Activated CD8-positive, alpha-beta T cell treated with anti-CD3 and anti-CD28 coated beads for 36 hours (primary cell): ENCODE measurements at places on chromosomes 1 and 21. TPM values are rescaled to one million over a fixed set of nuclear protein-coding genes. Genes with fewer than 3 reads are reported as not detected.
A peak's percentile ranks its signal among the peaks of the same experiment; 100 is the strongest.

DNA sequence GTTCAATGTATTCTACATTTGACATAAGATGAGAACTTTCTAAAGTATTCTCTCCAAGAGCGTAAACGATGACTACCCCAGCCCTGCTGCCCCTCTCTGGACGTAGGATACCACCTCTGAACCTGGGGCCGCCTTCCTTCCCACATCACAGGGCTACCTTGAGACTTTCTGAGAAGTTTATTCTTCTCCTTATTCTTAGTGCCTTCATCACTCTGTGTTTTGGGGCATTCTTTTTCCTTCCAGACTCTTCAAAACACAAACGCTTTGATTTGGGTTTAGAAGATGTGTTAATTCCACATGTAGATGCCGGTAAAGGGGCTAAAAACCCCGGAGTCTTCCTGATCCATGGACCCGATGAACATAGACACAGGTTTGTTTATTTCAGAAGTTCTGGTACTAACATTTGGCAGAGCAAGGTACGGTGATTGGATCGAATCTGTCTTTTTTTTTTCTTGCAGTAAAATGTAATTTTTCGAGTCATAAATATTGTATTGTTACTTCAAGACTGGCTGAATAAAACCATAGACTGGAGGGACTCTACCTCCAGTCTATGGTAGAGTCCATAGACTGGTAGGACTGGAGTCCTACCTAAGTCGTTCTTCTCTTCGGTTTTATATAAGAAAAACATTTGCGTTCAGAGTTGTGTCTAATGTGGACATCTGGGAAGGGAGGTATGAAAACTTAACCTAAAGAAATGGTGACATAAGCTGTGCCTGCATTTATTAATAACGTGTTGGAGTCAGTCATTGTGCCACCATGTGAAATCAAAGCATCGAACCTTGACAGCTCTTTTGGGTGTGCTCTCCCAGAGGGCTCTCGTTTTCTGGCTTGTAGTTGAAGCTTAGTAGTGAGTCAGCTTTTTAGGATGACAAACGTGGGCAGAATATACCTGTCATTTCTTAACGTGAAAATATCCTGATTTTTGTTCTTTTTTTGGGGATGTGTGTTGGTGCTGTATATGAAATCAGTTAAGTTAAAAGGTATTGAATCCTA lies 1.2 kb downstream of the MAN1A2 start:
- peak overlapping the region; percentile 90 for H3K4me3 ChIP-seq
- no peaks in the 10 kb centered on the region for H3K27me3 ChIP-seq

- H3K4me1 ChIP-seq = peaks cover 53% of the 10 kb centered on the region
- no peak overlapping the region for H3K4me3 ChIP-seq
- peak overlapping the region; percentile 57 for H3K27ac ChIP-seq
- peak; percentile 22 for DNase-seq
These were observed 61.2 kb downstream of the NRIP1 start for GRCh38 chr21:15003463-15004135.

DNA sequence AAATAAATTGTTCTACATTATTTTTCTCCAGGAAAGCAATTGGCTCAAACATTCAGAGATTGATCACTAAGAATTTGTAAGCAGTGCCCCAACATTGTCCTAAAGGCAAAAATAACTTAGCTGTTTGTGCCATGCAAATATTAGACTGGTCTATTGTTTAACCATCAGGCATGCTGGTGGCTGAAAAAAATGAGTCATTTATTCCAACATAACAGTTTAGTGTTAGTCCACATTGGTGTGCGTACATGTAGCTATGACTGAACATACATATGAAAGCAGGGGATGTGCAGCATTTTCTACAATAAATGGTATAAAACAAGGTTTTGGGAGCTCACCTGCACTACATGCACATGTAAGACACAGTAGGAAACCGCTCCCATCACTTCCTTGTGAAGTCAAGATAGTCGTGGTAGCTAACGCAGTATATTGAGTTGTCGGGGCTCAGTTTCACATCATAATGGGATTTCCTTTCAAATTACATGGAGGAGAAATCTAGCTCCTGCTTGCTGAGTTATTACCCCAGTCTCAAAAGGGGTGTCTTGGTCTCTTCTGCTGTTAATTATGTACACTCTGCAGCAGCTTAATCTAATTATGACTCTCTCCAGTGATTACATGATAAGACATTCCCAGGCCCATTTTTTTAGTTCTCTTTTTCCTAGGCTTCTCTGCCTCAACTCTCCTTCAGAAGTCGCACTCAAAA lies 199.4 kb downstream of the LYPLAL1 start:
- no peaks in the 10 kb centered on the region for H3K4me1 ChIP-seq
- no peaks in the 10 kb centered on the region for H3K36me3 ChIP-seq
- H3K27ac ChIP-seq = no peak overlapping the region
- H3K4me3 ChIP-seq = no peak overlapping the region
- DNase-seq = no peak

DNA sequence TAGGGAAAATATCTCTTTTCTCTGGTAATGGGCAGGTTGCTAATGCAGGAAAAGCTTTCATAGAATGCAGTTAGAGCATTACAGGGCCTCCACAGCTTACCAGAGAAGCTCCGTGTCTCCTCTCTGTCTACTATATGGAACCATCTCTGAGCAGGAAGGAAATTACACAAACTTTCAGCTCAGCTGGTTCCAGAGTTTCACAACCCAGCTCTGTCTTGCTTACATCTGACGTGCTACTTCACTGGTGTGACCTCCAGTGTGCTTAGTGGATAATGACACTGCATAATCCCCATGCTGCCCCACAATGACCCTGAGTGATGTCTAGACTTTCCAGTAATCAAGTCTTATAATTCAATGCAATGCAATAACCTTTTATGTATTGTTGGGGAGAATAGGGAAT lies 4.3 kb upstream of the FGGY start:
- no peaks in the 10 kb centered on the region for H3K27me3 ChIP-seq
- no peak overlapping the region for H3K27ac ChIP-seq
- no peak for DNase-seq
- H3K4me3 ChIP-seq = no peak overlapping the region
- no peaks in the 10 kb centered on the region for H3K36me3 ChIP-seq
- H3K4me1 ChIP-seq = peaks cover 23% of the 10 kb centered on the region

Gene OBSCN
- 21.6 TPM for total RNA-seq

GRCh38 chr1:20194757-20195461 lies 8.6 kb upstream of the PLA2G2C start:
- H3K27ac ChIP-seq = no peak overlapping the region
- DNase-seq = peak; percentile 83
- no peaks in the 10 kb centered on the region for H3K36me3 ChIP-seq
- H3K27me3 ChIP-seq = peaks cover 38% of the 10 kb centered on the region

GRCh38 chr1:86860020-86860419 lies 53.9 kb downstream of the SELENOF start:
- peaks cover 6% of the 10 kb centered on the region for H3K36me3 ChIP-seq
- no peaks in the 10 kb centered on the region for H3K4me1 ChIP-seq
- no peaks in the 10 kb centered on the region for H3K27me3 ChIP-seq
- no peak for DNase-seq
- no peak overlapping the region for H3K27ac ChIP-seq
- H3K4me3 ChIP-seq = no peak overlapping the region

- H3K36me3 ChIP-seq = no peaks in the 10 kb centered on the region
- H3K4me3 ChIP-seq = no peak overlapping the region
- DNase-seq = no peak
- H3K27ac ChIP-seq = no peak overlapping the region
- peaks cover 7% of the 10 kb centered on the region for H3K27me3 ChIP-seq
These were observed 498.3 kb upstream of the DAB1 start for GRCh38 chr1:57922130-57922529.

- no peak overlapping the region for H3K27ac ChIP-seq
- no peaks in the 10 kb centered on the region for H3K27me3 ChIP-seq
- DNase-seq = no peak
- H3K4me3 ChIP-seq = no peak overlapping the region
- H3K36me3 ChIP-seq = no peaks in the 10 kb centered on the region
- H3K4me1 ChIP-seq = no peaks in the 10 kb centered on the region
These were observed 348.0 kb downstream of the PTPRU start for GRCh38 chr1:29584362-29584761.

Gene GPATCH4
- total RNA-seq = 50.7 TPM

Gene KHDC4
- 68.1 TPM for total RNA-seq

- H3K4me1 ChIP-seq = peaks cover 27% of the 10 kb centered on the region
- peaks cover 32% of the 10 kb centered on the region for H3K36me3 ChIP-seq
- H3K27ac ChIP-seq = no peak overlapping the region
These were observed 2.4 kb downstream of the PGD start for GRCh38 chr1:10401281-10401680.

- H3K36me3 ChIP-seq = no peaks in the 10 kb centered on the region
- H3K4me3 ChIP-seq = no peak overlapping the region
- no peak for DNase-seq
- H3K27ac ChIP-seq = no peak overlapping the region
- H3K4me1 ChIP-seq = no peaks in the 10 kb centered on the region
These were observed 673.0 kb downstream of the USP25 start for GRCh38 chr21:16402752-16403151.

DNA sequence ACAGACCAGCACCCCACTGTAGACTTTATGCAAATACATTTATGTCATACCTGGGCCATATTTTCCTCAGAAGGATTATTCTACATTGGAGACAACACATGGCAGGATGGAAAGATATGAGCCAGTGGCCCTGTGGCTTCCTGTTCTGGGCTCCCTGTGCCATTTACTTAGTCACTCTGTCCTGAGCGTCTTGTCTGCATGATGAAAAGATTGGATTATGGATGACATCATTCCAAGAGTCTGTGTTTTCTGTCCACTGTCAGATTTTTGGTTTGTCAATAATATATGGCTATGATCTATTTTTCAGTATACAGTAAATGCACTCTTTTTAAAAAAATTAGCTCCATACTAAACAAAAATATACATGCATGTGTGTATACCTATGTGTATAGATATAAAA lies 30.8 kb downstream of the IGSF5 start:
- H3K4me3 ChIP-seq = no peak overlapping the region
- no peaks in the 10 kb centered on the region for H3K4me1 ChIP-seq
- no peak overlapping the region for H3K27ac ChIP-seq
- peaks cover 1% of the 10 kb centered on the region for H3K27me3 ChIP-seq
- no peaks in the 10 kb centered on the region for H3K36me3 ChIP-seq

Gene S100A14
- total RNA-seq = not detected

DNA sequence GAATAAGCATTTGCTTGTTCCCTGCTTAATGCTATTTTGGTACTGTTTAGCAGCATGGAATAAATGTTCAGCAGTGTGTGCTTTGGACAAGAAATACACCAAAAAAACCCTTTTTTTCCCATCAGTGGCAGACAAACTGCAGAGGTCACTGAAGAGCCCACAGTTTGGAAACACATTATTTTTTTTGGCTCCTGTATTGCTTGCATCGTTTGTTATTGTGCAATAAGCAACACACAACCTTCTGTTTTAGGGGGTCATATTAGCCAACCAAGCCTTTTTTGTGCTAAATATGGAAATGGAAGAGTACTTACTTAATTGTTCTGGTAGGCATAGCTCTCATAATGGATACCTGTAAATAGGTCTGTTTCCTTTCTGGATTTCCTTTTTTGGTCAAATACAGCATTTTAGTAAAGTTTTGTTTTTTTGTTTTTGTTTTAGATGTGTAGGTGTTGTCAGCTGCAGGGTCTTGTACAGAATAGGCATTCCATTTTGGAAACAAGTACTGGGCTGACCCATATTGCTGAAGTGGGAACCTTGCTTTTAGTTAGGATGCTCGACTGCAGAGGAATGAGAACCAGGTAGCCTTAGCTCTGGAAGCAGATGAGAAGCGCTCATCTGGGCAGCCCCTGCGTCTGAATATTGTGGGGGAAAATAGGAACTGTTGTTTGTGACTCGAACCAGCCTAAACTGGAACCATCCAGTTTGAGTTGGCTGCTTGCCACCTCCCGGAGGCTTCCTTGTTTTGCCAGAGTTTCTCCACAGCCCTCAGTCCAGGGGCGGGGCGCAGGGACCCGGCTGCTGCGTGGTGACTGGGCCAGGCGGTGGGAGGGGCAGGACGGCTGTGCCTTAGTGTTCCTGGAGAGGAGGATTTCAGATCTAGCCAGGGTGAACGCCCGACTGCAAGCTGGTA lies 38.4 kb downstream of the SPEN start:
- no peaks in the 10 kb centered on the region for H3K27me3 ChIP-seq
- peak overlapping the region; percentile 40 for H3K4me3 ChIP-seq
- peak overlapping the region; percentile 53 for H3K27ac ChIP-seq
- peaks cover 35% of the 10 kb centered on the region for H3K36me3 ChIP-seq
- peaks cover 60% of the 10 kb centered on the region for H3K4me1 ChIP-seq

DNA sequence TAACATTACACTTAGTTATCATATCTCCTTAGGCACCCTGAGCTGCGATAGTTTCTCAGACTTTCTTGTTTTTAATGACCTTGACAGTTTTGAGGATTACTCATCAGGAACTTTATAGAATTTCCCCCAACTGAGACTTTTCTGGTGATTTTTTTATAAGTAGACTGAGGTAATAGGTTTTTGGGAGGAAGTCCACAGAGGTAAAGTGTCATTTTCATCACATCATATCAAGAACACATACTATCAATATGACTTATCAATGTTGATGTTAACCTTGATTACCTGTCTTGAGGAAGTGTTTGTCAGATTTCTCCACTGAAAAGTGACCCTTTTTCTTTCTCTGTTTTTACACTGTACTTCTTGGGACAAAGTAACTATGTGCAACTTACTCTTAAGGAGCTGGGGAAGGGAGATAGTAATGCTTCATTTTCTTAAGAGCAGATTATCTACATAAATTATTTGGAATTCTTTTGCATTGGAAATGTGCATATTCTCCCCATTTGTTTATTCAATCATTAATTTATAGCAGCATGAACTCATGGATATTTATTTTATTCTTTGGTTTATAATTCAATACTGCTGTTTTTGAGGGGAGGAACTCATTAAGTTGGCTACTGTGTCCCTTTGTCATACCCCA lies 72.8 kb upstream of the HSD17B7 start:
- no peak overlapping the region for H3K4me3 ChIP-seq
- DNase-seq = no peak
- peaks cover 2% of the 10 kb centered on the region for H3K27me3 ChIP-seq
- H3K4me1 ChIP-seq = no peaks in the 10 kb centered on the region
